ENCODE measurements at places on chromosomes 2 and 18.

- DNase-seq: no peak
Observed at GRCh38 chr2:215918901-215919599, 94.3 kb downstream of the MREG start.

- no peak for DNase-seq
Observed at GRCh38 chr2:151475071-151475470, 65.4 kb downstream of the RIF1 start.

- DNase-seq: no peak
Observed at GRCh38 chr2:75033516-75033915, 75.1 kb downstream of the POLE4 start.

DNA sequence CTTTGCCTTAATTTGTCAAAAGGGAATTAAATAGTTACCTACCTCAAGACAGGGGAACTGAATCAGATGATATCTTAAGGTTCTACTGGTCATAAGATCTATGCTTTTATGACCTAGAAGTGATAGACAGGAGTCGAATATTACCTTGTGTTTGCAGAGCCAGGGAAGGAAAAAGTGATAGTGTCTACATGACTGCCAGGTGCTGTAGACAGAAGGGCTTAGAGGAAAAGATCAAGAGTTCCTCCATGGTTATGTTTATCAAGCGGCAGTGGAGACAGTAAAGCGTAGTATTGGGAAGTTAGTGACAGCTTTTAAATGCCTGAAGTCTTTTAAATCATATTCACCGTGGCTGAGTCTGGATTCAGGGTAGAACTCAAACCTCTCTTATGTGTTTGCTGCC, 11.9 kb downstream of the CRIM1 start:
- DNase-seq: no peak

DNA sequence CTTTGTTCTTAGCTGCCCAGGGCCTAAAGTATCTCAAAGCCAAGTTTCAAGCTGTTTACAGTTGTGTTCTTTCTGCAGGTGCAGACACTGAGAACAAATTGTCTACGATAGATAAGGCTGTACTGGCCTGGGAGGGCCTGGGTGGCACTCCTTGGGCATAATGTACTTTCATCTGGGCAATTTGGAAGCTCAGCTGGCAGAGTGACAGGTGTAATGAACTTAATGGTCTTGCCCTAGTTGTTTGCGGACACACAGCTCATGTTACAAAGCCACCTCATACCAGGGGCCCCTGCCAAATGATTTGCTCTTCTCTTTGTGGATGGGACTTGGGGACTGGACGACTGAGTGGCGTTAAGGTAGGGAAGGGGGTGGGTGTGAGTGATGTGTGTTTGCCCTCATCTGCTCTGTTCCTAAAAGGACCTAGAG, 4.3 kb downstream of the LDLRAD4 start:
- DNase-seq: no peak

- DNase-seq: no peak
Observed at GRCh38 chr2:11330457-11331142, 13.8 kb downstream of the ROCK2 start.

GRCh38 chr2:146438246-146438645, 1406.6 kb upstream of the ACVR2A start:
- no peak for DNase-seq

- DNase-seq: no peak
Observed at GRCh38 chr2:8451273-8451672, 230.6 kb upstream of the ID2 start.

GRCh38 chr18:501406-501714, 859 bp upstream of the COLEC12 start:
- no peak for DNase-seq

GRCh38 chr18:24869285-24869684, 408.8 kb downstream of the HRH4 start:
- no peak for DNase-seq

- peak; percentile 76 for DNase-seq
Observed at GRCh38 chr2:2933426-2933825, 444.2 kb downstream of the EIPR1 start.

DNA sequence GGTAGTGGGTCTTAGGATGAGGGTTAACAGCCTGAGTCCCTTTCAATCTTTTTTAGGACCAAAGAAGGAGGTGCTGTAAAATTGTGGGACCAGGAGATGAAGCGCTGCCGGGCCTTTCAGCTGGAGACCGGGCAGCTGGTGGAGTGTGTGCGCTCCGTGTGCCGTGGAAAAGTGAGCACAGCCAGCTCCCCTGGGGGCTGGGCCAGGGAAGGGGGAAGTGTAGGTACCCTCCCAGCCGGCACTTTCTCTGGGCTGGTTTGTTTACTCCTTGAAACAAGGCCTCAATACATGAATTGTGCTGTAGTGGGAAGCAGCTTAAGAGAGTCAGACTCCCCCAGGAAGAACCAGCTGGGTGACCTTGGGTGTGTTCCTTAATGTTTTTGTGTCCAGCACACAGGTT, 90.1 kb downstream of the RTN4 start:
- DNase-seq: no peak

- no peak for DNase-seq
Observed at GRCh38 chr2:46695283-46695682, 215.9 kb downstream of the TMEM247 start.

DNA sequence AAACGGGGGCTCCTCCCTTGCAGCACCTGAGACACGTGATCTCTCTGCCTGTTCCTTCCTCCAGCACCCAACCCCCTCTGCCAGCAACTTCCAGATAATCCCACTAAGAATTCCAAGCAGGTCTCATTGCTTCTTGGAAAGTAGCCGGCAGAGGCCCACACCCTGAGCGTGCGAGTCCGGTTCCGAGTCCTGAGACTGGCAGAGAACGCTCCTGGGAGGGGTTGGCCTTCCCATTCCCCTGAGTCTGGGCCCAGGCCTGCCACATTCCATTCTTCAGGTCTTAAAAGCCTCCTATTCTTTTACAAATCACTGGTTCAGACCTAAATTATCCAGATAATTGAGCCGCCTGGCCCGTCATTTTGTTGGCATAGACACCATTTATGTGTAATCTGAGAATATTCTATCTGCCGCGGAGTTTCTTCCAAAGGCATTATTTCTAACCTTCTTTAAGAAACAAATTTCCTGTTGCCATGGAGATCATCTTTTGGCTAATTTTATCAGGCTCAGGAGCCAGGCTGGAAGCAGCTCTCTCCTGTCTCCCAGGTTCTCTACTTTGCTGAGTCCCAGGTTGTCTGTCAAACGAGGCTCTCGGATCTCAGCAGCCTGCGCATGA, 165.4 kb downstream of the MYCN start:
- DNase-seq: no peak

GRCh38 chr2:197827618-197828017, 23.2 kb downstream of the PLCL1 start:
- DNase-seq: no peak

DNA sequence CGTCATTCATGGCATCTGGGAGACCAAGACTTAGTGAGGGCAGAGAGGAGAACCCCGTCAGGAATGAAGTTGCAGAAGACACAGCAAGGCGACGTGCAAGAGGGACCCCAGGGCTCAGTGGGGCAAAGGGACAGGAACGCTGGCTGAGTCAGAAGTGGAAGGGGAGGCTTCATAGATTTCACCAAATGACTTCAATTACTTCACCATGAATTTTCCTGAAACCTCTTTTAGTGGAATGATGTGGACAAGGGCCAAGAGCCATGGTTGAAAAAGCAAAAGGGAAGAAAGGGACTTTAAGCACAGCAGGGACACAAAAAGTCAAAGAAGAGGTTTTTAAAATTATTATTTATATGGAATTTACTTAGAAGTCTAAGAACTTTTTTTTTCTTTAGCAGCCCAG, 141.6 kb upstream of the PID1 start:
- DNase-seq: no peak

DNA sequence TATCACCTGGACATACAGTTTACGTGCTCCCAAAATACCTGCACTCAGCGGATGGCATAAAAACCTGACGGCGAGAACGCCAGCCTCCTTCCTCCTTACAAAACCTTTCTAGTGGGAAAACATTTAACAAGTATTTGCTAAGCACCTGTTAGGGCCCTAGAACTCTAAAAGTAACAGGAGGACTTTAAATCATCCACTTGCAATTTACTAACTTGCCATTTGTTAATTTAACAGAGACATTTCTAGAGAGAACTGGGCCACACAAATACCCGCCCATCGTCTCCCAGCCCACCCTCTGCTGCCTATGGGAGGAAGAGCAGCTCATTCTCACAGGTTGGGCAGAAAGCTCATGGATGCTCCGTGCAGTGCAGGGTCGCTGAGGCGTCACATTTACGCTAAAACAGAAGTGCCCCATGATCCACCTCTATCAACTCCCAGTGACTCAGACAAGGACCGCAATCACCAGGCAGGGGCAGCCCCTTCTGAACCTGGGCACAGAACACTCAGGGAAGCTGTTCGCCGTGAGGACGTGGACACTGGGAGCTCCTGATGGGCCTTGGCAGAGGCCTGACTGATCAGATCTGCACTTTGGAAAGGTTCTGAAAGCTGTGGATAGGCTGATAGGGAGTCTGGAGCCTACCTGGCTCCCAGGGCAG, 106.9 kb downstream of the HDAC4 start:
- DNase-seq: no peak

DNA sequence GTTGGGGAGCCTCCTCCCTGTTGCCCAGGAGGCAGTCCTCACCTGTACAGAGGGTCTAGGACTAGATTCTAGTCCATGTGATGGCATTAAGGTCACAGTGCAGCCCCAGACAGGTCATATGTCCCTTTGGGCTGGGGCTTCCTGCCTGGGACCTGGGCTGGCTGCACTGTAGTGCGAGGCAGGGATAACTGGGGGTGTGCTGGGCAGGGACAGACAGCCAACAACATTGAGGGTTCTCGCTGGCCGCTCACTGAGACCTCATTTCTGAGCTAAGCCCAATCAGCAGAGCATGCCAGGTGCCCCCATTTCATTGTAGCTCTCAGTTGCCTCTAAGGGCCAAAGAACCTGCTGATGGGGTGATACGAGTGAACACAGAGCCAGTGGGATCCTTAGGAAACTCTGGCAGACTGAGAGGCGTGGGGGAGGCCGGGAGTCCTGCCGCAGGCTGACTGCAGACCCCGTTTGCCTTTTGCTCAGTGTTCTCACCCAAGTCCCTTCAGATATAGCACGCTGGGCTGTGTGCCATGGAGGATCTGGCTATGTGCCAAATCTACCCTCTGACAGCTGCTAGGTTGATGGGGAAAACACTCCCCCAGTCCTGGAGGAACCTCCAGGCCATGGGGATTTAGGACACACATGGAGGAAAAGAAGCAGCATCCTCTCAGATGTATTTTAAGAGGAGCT, 51.9 kb downstream of the DYSF start:
- DNase-seq: peak; percentile 34

DNA sequence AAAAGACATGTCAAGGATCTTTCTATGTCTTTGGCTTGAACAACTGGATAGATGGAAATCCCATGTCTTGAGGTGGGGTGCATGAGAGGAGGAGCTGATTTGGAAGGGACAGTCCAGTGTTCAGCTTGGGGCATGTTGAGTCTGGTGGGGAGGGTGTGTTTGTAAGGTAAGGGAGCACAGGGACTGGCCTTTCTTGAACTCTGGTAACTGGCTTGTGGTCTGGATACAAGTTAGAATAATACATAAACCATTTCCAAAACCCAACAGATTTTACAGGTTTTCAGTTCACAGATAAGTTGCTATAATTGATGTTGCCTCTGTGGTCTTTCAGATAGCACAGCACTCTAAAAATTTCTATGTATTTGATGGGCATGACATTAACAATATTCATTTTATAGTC, 24.2 kb downstream of the RHBDD1 start:
- no peak for DNase-seq

GRCh38 chr2:71498261-71498701, 44.9 kb downstream of the DYSF start:
- DNase-seq: no peak

GRCh38 chr2:28617502-28618184, 121.8 kb downstream of the PLB1 start:
- no peak for DNase-seq

DNA sequence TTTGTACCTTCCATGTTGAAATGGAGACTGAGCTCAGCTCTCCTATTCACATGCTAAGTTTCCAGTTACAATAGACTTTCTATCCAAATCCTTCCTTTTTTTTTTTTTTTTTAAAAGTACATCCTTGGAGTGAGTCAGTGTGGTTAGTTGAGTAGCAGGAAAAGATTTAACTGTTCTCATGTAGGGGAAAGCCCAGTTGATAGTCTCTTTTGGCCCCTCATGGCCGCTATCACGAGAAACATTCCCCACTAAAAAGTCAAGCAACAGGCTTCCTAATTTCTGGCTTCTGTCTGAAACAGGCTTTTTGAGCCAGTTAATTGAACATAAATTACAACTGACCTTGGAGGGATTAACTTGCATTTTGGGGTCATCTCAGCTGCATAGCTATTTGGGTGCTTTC, 161.3 kb downstream of the MEIS1 start:
- DNase-seq: no peak

DNA sequence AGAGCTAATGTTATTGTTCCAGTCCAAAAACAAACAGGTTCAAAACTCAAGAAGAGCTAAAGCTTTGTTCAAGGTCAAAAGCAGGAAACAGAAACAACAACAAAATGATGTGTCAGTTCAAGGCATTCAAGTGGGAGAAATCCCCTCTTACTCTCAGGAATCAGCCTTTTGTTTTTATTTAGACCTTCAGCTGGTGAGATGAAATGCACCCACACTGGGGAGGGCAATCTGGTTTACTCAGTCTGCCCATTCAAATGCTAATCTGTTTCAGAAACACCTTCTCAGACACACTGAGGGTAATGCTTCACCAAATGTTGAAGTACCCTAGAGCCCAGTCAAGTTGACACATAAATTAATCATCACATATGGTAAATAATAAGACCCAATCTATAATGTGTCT, 150.6 kb downstream of the TMX3 start:
- DNase-seq: no peak

- no peak for DNase-seq
Observed at GRCh38 chr2:34848132-34848531, 1249.0 kb upstream of the FAM98A start.

DNA sequence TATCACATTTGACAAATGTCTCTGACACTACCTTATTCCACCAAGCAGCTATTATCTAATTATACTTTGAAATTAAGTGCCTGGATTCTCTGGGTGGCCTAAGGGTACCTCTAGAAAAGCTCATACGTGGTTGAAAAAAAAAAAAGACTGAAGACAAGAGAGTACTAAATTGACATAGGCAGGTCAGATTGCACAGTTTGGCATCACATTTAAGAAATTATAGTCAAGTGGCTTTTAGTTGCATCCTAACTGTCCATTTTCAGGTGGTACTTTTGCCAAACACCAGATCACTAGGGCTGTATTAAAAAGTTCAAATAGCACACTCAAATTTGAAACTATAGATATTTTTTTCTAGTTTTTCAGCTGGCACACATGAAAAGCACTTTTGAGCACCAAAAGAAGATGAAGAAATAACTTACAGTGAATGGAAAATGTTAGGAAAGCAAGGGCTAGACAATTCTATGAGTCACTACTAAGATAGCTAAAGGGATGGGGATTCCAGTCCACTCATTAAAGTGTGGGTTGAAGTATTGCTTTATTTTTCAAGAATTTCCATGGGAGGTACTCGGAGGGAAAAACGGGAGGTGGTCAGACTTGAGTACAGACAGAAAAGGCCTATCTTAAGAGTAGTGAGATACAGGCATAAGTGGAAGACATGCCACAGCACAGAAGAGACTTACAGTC, 106.5 kb upstream of the COL5A2 start:
- DNase-seq: no peak

Measured in BE2C (cell line).